ENCODE measurements at places on chromosomes 5 and 9.

DNA sequence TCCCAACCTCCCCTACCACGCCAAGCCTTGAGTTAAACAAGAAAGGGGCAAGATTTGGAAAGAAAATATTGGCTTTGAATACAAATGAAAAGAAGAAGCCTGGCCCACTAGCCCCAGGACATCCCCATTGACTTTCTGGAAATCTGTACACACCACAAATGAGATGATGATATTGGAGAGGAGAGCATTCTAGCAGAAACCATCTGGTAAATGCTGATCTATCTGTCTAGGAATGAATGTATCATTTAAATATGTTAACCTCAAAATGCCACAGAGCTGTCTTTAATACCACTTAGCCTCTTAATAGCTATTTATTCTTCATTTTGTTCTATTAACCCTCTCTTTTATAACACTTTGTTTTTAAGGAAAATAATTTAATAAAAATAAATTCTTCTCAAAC is 270.2 kb upstream of the PDE4D start:
- DNase-seq: no peak

DNA sequence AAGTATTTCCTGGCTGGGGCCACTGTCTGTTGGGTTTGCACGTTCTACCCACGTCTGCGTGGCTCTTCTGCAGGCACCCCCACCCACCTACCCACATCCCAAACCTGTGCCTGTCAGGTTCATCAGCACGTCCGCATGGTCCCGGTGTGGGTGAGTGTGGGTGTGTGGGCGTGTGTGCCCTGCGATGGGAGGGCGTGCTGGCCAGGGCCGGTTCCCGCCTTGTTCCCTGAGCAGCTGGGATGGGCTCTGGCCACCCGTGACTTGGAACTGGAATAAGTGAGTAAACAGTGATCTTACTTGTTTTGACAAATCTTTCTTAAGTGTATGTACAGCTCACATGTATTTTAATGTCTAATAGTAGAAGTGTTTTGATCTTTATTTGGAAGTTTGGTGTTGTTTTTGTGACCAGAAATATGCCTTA is 20.4 kb downstream of the ERGIC1 start:
- no peak for DNase-seq

DNA sequence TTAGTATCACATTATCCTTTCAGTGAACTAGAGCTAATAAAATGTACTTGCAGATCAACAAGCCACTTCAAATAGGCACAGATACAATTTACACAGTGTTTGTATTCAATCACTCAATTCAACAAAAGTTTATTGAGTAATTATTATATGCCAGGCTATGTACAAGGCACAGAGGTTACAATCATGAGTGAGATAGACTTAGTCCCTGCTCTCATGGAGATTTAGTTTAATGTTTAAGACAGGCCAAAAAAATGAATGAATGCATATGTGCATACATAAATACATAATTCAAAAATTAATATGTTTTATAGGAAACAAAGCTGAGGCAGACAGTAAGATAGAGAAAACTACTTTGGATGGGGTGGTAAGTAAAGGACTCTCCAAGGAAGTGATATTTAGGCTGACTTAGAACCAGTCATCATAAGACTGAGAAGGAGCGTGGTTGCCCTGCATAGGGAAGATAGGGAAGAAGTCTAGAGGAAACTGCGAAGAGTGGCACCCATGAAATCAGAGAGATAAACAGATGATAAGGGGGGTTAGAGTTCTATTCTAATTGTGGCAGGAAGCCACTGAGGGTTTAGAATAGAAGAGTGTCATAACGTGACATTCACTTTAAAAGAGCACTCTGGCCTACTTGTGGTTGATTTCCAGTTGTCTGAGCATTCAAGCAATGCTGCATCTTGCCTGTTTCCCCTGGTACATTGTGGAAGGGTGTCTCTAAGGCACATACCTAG is 49.7 kb upstream of the GRAMD2B start:
- no peak for DNase-seq

DNA sequence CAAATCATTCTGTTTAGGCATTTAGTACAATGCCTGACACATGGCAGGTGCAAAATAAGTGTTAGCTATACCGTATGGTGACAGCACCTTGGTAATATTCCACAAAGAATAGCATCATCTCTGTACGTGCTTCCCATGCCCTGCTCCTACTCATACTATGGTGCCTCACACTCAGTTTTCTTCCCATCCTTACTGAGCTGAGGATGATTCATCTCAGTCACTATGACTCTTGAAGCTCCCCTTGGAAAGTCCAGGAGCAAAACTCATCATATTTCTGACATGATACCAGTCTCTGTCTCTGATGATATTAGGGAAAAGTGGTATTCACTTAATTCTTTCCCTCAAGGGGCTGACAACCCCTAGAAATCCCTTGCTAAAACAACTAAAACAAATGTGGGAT is 423.3 kb downstream of the EFNA5 start:
- no peak for DNase-seq

GRCh38 chr9:120281665-120282064 is 298.3 kb downstream of the CDK5RAP2 start:
- DNase-seq: no peak

- DNase-seq: no peak
Observed at GRCh38 chr9:101508211-101508610, 25.4 kb upstream of the RNF20 start.

- no peak for DNase-seq
Observed at GRCh38 chr5:167614294-167615021, 677.0 kb upstream of the WWC1 start.

DNA sequence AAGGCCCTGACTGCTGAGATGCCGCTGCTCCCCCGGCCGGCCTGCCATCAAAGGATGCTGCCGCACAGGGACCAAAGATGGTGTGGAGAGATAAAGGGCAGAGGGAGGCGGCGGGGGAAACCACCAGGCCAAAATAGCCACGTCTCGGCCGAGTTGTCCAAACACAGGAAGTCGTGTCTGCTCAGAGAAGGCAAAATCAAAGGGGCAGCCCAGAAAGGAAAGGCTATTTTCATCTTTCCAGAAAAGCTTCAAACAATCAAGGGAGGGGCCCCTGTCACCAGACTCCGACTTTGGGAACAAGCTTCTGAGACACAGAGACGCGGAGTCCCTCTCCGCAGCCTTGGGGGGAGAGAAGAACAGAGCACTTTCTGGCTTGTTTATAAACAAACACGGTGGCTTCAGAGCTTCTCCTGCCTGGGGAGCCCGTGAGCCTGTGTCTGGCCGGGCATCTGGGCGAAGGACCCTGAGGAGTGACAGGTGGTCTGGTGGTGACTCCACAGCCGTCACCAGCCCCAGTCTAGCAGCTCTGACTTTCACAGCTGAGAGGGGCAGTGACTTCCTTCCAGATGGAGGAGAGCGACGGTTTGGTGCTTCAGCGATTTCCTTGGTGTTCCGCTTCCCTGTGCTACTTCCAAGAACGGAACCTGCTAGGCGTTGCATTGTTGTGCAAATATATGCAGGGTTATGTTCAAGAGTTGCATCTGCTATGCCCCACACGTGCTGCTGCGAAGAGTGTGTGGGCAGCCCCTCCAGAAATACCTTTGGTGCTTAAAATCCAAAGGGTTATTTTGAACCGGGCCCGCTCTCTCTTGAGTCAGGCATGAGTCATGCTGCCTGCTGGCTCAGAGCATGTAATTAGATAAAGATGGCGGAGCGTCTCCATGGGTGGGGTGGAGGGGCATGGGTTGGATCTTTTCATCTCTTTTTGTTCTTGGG is 24.0 kb downstream of the ADAMTSL2 start:
- DNase-seq: no peak

GRCh38 chr9:104841601-104842141 is 77.7 kb downstream of the NIPSNAP3B start:
- DNase-seq: no peak

- no peak for DNase-seq
Observed at GRCh38 chr5:174482607-174483024, 241.8 kb upstream of the MSX2 start.

DNA sequence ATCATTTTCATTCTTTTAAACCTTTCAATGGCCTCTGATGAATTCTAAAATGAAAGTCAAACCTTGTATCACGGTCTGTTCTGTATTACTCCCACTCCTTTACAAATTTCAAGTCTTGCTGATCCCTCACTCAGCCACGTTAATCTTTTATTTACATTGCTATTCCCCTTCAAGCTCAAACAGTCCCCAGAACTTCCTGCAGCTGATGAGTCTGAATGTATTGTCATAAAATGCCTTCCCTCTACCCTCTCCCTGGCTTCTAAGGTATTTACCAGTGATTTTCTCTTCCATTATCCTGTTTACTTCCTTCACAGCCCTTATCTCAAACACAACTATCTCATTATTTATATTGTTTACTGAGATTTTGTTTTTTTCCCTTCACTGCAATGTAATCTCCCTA is 562.3 kb upstream of the C9orf72 start:
- no peak for DNase-seq

- no peak for DNase-seq
Observed at GRCh38 chr5:75678155-75678554, 39.1 kb downstream of the POC5 start.

DNA sequence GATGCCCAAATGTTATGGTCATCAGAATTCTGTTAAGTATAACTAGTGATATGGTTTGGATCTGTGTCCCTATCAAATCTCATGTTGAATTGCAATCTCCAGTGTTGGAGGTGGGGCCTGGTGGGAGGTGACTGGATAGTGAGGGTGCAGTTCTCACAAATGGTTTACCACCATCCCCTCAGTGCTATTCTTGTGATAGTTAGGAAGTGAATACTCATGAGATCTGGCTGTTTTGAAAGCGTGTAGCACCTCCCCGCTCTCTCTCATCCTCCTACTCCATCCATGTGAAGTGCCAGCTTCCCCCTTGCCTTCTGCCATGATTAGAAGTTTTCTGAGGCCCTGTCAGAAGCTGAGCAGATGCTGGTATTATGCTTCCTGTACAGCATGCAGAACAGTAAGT is 359.5 kb downstream of the TMEM167A start:
- DNase-seq: no peak

- no peak for DNase-seq
Observed at GRCh38 chr5:102222772-102223171, 73.3 kb downstream of the SLCO4C1 start.

GRCh38 chr5:94397508-94397907 is 220.9 kb downstream of the KIAA0825 start:
- DNase-seq: no peak

- DNase-seq: no peak
Observed at GRCh38 chr5:94853120-94853519, 234.7 kb downstream of the SLF1 start.

DNA sequence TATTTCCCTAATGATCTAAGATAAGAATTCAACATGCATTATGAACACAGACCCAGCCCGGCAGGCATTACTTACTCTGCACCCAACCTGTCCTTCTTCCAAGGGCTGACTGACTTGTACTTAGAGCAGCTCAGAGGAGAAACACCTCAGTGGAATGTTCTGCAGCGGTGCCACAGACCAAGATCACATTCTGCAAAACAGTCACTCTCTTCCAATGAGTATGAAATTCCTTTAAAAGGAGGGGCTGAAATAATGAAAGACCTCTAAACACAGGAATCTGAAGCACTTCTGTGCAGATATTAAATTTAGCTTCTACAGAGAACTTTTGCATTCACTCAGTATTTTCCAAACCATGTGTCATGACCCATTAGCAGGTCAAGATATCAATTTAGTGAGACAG is 172.9 kb downstream of the ZDHHC21 start:
- no peak for DNase-seq

DNA sequence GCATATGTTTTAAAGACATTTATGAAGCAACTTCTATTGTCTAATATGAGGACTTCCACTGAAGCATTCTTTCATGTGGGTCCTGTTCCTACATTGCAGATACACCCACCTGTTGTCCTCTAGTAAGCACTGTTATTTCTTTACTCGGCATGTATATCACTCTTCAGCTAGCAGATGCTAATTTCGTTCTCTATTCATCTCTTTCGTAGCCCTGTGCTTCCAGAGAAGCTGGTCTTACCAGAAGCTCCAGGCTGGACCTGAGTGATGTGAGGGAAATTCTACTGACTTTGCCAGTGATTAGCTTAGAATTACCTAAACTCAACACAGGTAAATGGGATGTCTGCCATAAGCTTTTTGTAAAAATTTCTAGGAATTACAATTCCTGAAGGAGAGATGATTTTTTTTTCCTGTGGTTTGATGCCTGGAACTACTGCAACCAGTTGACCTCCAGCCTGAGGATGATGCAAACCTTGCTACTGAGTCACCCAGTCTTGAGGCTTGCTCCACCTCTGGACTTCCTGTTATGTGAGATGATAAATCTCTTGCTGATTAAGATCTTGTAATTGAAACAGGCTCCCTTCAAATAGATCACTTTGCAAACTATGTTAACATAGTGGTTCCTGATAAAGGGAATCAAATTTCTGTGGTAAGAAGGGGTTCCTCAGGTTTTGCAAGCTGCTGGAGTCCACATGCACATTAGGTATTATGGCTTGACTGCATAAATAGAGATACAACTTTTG is 52.2 kb upstream of the SPINK5 start:
- no peak for DNase-seq

DNA sequence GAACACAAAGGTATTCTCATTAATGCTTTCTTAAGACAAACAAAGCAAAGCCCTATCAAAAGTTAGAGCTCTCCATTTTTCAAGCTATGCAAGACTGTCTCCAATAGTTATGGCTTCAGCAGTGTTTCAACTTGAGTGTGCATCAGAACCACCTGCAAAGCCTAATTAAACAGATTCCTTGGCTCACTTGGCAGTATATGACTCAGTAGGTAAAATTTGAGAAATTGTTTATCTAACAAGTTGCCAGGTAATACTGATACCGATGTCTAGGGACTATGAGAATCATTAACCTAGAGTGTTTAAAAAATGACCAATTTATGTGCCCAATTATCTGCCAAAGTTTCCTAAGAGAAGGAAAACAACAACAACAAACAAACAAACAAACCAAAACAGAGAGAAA is 60.3 kb upstream of the PARP8 start:
- no peak for DNase-seq

- DNase-seq: no peak
Observed at GRCh38 chr5:115767424-115767823, 49.0 kb downstream of the CDO1 start.

GRCh38 chr5:54651482-54652076 is 134.0 kb downstream of the SNX18 start:
- DNase-seq: no peak

- no peak for DNase-seq
Observed at GRCh38 chr9:131697097-131697496, 42.8 kb downstream of the RAPGEF1 start.
